ENCODE measurements at places on chromosomes 1 and 21.
A peak's percentile ranks its signal among the peaks of the same experiment; 100 is the strongest.

DNA sequence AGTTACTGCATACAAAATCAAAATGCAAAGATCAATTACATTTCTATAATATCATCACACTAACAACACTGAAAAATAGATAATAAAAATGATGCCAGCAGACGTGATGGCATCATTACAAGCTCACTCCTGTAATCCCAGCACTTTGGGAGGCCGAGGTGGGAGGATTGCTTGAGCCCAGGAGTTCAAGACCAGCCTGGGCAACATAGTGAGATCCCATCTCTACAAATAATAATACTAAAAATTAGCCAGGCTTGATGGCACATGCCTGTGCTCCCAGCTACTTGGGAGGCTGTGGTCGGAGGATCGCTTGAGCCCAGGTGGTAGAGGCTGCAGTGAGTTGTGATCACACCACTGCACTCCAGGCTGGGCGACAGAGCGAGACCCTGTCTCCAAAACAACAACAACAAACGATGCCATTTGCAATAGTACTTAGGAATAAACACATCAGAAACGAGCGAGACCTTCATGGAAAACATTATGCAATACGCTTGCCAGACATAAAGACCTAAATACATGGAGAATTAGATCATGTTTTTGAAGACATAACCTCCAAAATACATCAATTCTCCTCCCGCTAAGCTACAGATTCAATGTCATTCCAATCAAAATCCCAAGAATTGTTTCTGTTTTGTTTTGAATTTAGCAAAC lies 86.6 kb upstream of the ERRFI1 start:
- H3K27ac ChIP-seq, result no peak overlapping the region
- H3K36me3 ChIP-seq, result no peaks in the 10 kb centered on the region
- 0 out of 2 replicates have a peak, but pooled peaks cover under 1% of the 10 kb centered on the region for H3K4me1 ChIP-seq

GRCh38 chr1:212315184-212315583 lies 30.0 kb downstream of the PPP2R5A start:
- H3K4me3 ChIP-seq, result no peak overlapping the region
- no peak for DNase-seq
- H3K4me1 ChIP-seq, result peaks cover 24% of the 10 kb centered on the region
- H3K27ac ChIP-seq, result peak overlapping the region; percentile 34

GRCh38 chr1:224325959-224326358 lies 4.0 kb downstream of the NVL start:
- DNase-seq, result no peak
- H3K4me1 ChIP-seq, result peaks cover 7% of the 10 kb centered on the region
- H3K27me3 ChIP-seq, result no peaks in the 10 kb centered on the region
- H3K36me3 ChIP-seq, result no peaks in the 10 kb centered on the region
- no peak overlapping the region for H3K4me3 ChIP-seq

DNA sequence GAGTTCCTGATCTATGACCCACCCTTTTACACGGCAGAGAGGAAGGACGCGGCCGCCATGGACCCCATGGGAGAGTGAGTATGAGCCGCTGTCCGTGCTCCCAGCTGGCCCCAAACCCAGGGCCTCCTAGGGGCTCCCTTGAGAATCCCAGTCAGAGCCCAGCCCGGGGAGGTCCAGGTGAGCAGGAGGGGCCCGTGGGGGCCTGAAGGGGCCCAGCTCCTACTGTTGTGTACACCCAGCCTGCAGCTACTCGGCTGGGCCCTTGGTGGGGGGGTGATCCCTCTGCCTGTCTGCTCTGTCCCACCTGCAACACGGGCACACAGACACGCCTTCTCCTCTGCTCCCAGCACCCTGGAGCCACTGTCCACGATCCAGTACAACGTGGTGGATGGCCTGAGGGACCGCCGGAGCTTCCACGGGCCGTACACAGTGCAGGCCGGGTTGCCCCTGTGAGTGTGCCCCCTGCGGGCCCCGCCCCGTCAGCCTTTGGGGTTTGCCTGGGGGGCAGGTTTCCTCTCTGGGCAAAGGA lies 28.6 kb upstream of the LRRC3 start:
- no peaks in the 10 kb centered on the region for H3K36me3 ChIP-seq
- no peaks in the 10 kb centered on the region for H3K4me1 ChIP-seq
- no peaks in the 10 kb centered on the region for H3K27me3 ChIP-seq
- no peak for DNase-seq
- H3K27ac ChIP-seq, result no peak overlapping the region
- H3K4me3 ChIP-seq, result no peak overlapping the region

- peak; percentile 70 for DNase-seq
- H3K27me3 ChIP-seq, result no peaks in the 10 kb centered on the region
- peak overlapping the region; percentile 81 for H3K4me3 ChIP-seq
- H3K27ac ChIP-seq, result peak overlapping the region; percentile 88
- H3K36me3 ChIP-seq, result no peaks in the 10 kb centered on the region
Observed at GRCh38 chr1:45686015-45686287, 382 bp downstream of the GPBP1L1 start.

GRCh38 chr1:6205849-6206519 lies at the start of gene RNF207:
Gene RNF207 (plus strand): TSS chr1:6206119. CDS start chr1:6206536, 417 bp downstream.
- peaks cover 48% of the 10 kb centered on the region for H3K27me3 ChIP-seq
- H3K27ac ChIP-seq, result no peak within 1 kb of the TSS
- peaks cover 29% of the 10 kb centered on the region for H3K4me1 ChIP-seq

- H3K27me3 ChIP-seq, result no peaks in the 10 kb centered on the region
- no peak overlapping the region for H3K27ac ChIP-seq
- H3K4me1 ChIP-seq, result peaks cover 22% of the 10 kb centered on the region
- H3K4me3 ChIP-seq, result no peak overlapping the region
- DNase-seq, result no peak
Observed at GRCh38 chr1:81982523-81982922, 181.8 kb downstream of the ADGRL2 start.

DNA sequence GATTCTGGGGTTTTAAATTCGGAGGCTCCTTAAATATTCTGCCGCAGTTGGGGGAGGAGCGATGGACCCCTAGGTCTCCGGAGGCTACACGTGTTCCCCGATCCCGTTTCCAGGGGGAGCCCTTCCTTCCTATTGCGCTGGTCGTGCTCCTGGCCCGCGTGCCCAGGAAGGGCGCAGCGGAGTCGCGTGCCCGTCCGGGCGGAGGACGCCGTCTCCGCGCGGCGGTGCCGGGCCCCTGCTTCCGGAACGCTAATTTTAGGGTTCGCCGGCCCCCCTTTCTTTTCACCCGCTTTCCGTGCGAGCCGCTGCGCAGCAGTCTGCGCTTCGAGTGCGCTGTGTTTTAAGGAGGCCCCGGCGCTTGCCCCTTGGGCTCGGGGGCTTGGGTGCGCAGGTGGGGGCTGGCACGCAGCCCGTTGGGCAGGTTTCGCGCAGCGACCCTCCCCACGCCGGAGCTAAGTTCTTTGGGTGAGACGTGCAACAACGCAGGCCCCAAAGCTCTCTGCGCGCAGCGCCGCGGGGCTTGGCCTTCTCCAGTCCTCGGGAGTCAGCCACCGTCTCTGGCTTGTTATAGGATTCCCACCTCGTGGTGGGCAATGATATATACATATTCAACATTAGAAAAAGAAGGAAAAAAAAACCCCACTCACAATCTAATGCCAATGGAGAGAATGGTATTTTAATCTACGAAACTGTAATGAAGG lies 43.5 kb upstream of the DNAJC6 start:
- no peaks in the 10 kb centered on the region for H3K36me3 ChIP-seq
- H3K27me3 ChIP-seq, result peaks cover 24% of the 10 kb centered on the region
- peak; percentile 95 for DNase-seq
- H3K27ac ChIP-seq, result no peak overlapping the region
- peaks cover 20% of the 10 kb centered on the region for H3K4me1 ChIP-seq

GRCh38 chr1:86913399-86913895 lies 479 bp downstream of the SELENOF start:
- H3K36me3 ChIP-seq, result no peaks in the 10 kb centered on the region
- peak; percentile 37 for DNase-seq
- H3K27ac ChIP-seq, result peak overlapping the region; percentile 63

GRCh38 chr21:44714905-44715304 lies 3.5 kb upstream of the TSPEAR start:
- no peak overlapping the region for H3K4me3 ChIP-seq
- no peak for DNase-seq
- peaks cover 46% of the 10 kb centered on the region for H3K4me1 ChIP-seq
- H3K36me3 ChIP-seq, result no peaks in the 10 kb centered on the region

GRCh38 chr1:212655668-212656440 lies 43.8 kb downstream of the BATF3 start:
- H3K27ac ChIP-seq, result no peak overlapping the region
- H3K27me3 ChIP-seq, result no peaks in the 10 kb centered on the region
- H3K4me3 ChIP-seq, result no peak overlapping the region
- no peak for DNase-seq

GRCh38 chr1:107574044-107574443 lies 390.9 kb downstream of the VAV3 start:
- DNase-seq, result no peak
- H3K4me3 ChIP-seq, result no peak overlapping the region

DNA sequence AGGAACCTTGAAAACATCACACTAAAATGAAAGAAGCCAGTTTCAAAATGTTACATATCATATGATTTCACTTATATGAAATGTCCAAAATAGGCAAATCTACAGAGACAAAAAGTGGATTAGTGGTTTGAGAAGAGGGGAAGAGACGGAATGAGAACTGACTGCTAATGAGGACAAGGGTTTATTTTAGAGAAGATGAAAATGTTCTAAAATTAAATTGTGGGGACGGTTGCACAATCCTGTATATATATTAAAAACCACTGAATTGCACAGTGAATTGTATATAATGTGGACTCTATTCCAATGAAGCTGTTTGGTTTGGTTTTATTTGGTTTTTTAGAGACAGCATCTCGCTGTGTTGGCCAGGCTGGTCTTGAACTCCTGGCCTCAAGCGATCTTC lies 35.6 kb downstream of the PRPF38A start:
- H3K27me3 ChIP-seq, result no peaks in the 10 kb centered on the region
- no peak for DNase-seq
- peaks cover 9% of the 10 kb centered on the region for H3K4me1 ChIP-seq

- H3K36me3 ChIP-seq, result no peaks in the 10 kb centered on the region
- DNase-seq, result peak; percentile 77
- H3K27me3 ChIP-seq, result no peaks in the 10 kb centered on the region
- no peaks in the 10 kb centered on the region for H3K4me1 ChIP-seq
Observed at GRCh38 chr1:159132271-159132881, 39.0 kb upstream of the CADM3 start.

- no peaks in the 10 kb centered on the region for H3K4me1 ChIP-seq
- H3K4me3 ChIP-seq, result no peak overlapping the region
- DNase-seq, result no peak
- H3K27ac ChIP-seq, result no peak overlapping the region
Observed at GRCh38 chr1:115430441-115431158, 92.6 kb upstream of the NGF start.

Data from GM23338 (cell line).